IMR-90 (cell line): ENCODE measurements at places on chromosomes 12 and 14. TPM values are rescaled to one million over a fixed set of nuclear protein-coding genes. Genes with fewer than 3 reads are reported as not detected.

The ACSM4 gene
- total RNA-seq, result not detected in 2 replicates

- peak; percentile 15 for DNase-seq
These were observed 19.3 kb upstream of the CLEC2D start for GRCh38 chr12:9650151-9650576.

GRCh38 chr12:116346741-116347140 is 69.2 kb upstream of the MED13L start:
- DNase-seq, result peak; percentile 94

DNA sequence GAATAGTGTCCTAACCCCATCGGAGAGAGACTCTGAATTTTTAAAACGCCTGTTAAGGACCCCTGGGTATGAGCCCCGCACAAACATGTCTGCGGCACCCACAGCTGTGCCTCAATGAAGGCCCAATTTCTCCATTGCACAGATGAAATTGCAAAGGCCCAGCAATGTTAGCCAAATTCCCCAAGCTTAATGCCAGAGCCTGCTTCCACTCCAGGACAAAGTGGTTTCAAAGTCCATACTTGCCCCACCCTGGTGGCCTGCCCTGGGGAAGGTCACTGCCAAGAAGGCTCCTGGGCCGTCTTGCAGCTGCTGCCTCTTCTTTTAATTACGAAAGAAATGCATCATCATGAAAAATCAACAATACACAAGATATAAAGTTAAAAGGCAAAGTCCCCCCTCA is 1179.7 kb downstream of the VRK1 start:
- no peak for DNase-seq

GRCh38 chr14:105844810-105845724 is 318.7 kb downstream of the TMEM121 start:
- no peak for DNase-seq
